ENCODE measurements at places on chromosomes 16 and 17.

- DNase-seq: no peak
Observed at GRCh38 chr16:89190150-89190958, 10.0 kb downstream of the SLC22A31 start.

DNA sequence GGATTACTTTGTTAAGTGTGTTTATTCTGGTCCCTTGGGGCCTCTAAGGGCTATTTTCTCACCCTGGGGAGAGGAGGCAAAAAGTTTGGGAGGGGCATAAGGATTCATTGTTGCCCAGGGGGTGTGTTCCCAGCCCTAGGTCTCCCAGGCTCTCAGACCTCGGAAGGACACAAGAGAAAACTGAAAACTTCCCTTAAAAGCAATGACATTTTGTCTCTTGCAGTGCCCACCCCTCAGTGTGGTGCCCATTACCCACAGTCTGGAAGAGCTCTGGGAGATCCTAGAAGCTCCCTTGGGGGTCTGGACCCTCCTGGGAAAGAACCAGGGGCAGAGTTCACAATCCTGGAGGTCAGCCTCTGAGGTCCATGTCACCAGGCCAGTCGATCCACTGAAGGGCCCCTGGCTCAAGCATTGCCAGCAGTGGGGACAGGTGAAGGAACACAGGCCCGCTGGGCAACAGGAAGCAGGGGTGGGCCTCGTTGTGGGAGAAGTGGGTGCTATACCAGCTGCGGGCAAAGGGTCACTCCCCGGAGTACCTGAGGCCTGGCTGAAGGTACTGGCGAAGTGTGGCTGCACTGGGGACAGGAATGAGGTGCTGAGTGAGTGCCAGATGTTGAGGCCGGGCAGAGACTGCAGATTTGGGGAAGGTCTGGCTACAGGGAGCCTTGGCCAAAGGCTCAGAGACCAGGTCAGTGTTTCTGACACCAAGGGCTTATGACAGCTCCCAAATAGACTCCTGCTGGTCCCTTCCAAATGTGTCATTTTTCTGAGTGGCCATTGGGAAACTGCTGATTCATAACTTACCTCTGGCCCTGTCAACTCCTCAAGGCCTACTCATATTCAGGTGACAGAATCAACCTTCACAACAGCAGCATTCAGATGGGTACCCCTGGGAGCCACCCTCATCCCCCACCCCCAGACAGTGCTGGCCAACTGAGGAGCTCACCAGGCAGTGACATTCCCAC is 4.6 kb upstream of the ZNF747 start:
- DNase-seq: no peak

GRCh38 chr16:12405089-12405488 is 398.6 kb downstream of the CPPED1 start:
- DNase-seq: no peak

GRCh38 chr17:80575057-80575875 is 30.6 kb downstream of the RPTOR start:
- peak; percentile 65 for DNase-seq

DNA sequence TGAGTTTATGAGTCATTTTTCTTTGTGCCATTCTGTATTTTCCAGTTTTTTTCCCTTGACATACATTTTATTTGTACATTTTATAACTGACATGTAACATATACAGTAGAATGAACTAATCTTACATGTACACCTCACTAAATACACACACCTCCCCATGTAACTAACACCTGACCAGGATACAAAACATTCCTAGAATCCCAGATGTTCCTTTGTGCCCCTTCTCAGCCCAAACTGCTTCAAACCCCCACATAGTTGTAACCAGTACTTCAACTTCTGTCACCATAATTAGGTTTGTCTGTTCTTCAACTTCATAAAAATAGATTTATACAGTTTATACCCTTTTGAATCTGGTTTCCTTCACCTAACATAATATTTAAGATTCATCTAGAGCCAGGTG is 73.5 kb downstream of the BRIP1 start:
- no peak for DNase-seq

DNA sequence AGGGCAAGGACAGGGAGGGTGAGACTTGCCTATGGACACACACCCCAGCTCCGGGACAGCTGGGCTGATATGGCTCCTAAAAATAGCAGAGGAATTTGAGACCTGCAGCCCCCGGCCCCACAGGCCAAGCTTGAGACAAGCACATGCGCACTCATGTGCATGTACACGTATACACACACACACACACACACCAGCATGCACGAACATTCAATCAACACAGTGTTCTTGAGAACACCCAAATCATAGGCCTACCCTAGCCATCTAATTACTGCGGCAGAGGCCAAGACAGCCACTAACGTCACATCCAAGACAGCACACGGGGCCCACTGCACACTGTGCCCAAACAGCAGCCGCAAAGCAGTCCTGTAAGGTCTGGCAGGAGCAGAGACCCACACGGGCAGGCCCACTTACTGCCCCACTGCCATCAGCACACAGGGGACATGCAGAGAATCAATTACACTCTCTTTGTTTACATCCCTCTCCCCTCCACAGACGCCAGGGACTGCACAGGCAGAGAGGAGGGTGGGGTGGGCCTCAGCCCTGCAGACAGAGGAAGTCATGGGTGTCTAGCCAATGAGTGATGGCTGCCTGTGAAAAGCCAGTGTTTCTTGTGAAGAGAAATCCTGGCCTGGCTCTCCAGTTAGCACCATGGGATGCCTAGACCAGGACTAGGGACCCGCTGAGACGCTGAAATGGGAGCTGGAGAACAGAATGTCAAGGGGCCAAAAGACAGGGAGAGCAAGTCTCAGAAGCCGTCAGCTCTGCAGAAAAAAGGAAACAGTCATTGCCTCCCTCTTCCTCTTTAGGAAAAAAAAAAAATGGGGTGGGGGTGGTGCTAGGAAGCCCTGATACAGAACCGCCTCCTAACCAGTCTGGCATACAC is 39.3 kb downstream of the MYO18A start:
- DNase-seq: no peak
